ENCODE measurements at places on chromosomes 7 and 10.

- no peak for DNase-seq
These were observed 625 bp downstream of the GIMAP2 start for GRCh38 chr7:150686030-150686631.

GRCh38 chr10:74432841-74433594 is 282.0 kb downstream of the ADK start:
- no peak for DNase-seq

DNA sequence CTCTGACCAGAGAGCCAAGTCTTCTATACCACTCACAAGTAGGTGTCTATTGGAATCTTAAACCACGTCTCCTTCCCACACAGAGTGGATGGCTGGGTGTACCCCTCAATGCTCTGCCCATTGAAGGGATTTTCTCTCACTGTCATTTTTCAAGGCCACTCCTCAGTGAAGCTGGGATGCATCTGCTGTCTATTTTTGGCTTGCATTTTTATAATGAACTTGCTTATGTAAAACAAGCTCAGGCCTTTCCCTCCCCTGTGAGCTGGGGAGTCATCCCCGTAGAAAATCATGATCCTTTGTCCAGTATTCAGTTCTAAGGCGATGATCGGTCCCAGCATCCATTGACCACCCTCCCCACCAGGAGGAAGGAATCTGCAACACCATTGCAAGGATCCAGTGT is 9.8 kb upstream of the RBM17 start:
- DNase-seq: no peak

- no peak for DNase-seq
These were observed 86.4 kb upstream of the ELMO1 start for GRCh38 chr7:37534893-37535610.

- DNase-seq: no peak
These were observed 21.9 kb downstream of the CHRM2 start for GRCh38 chr7:136890399-136890798.

DNA sequence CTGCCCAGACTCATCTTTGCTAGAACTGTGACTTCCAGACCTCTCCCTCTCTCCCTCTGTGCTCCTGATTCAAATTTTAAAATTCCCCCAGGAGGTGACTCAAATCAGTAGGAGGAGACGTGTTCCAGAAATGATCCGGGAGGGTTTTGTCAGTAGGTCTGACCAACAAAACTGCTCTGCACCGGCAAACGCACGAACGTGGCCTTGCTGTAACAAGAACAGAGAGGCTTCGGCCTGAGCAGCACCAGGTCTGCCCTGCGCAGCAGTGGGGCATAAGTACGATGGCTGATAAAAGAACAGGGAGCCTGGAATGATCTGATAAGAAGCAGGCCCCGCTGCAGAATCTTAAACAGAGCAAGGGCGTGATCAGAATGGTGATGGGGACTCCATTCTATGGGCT is 152.7 kb upstream of the AUTS2 start:
- no peak for DNase-seq

DNA sequence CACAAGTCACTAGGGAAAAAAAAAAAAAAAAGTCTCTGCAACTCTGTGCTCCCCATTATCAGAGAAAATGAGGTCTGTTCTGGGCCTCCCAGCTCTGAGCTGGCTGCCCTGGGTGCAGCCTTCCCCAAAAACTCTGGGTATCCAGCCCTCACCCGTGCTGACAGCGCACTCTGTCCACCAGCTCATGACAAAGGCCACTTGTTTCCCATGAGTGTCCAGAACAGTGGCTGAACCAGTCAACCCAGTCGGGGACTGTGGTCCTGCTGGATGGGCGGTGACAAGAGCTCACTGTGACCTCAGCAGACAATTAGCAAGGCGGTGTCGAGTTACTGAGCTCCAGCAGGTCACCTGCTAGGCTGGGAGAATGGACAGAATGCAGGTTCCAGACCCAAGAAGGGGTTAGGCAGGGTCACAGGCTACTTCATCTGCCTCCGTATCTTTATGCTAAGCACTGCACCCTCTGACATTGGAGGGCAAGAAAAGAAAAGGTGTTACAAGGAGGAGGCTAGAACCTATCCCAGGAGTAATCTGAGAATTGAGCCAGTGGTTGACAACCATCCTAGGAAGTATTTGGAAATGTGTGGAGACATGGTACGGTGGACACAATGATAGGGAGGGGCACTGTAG is 37.2 kb downstream of the DLG5 start:
- no peak for DNase-seq

DNA sequence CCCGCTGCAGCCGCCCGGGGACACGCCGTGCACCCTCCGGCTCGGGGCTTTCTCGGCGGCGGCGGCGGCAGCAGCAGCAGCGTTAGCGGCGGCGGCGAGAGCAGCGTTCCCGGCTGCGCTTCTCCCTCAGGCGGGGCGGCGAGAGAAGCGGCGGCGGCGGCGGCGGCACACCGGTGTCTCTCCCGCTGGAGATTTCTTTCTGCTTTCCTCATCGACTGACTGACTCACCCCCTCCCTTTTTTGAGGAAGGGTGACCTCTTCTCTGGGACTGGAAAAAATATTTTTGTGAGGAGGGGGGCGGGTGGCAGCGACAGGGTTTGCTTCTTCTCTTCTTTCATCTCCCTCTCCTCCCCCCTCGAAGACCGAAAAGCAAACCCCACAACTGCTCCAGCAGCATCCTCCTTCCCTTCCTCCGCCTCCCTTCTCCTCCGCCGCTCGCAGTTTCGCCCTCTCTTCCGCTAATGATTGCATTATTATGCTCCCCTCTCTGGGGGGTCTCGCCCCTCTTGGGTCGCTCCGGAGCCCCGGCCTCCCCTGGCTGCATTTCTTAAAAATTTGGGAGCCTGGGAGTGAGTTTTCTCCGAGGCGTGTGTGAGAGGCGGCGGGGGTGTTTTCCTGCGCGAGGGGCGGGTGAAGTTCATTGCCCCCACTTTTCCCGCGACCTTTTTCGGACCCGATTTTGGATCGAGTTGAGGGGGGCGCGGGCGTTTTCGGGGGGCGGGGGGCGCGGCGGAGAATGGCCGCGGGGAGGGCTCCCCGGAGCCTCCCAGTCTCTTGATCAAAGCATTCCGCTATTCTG is 411 bp downstream of the AUTS2 start:
- DNase-seq: no peak

GRCh38 chr10:6025683-6026255 is 36.4 kb downstream of the IL2RA start:
- no peak for DNase-seq

- no peak for DNase-seq
These were observed 19.1 kb downstream of the DPYSL4 start for GRCh38 chr10:132205650-132206376.

- no peak for DNase-seq
These were observed 39.1 kb downstream of the MINDY3 start for GRCh38 chr10:15821046-15821683.

DNA sequence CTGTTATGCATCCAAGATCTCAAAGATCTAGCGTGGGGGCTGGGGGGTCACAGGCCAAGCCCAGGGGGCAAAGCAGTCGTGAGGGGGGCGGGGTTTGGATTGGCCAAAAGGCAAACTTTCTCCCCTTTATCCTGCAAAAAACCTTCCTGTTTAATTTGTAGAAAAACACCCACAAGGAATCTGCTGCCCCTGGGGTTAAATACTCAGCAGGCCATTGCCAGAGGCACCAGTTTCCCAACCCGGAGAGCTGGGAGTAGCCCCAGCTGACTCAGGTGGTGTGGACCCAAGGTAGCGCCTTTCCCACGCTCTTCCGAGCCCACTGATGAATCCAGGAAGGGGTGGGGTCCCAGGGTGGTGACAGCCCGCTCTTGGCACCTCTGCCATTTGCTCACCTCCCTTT is 21.4 kb downstream of the KCP start:
- DNase-seq: no peak

- no peak for DNase-seq
These were observed 211.1 kb upstream of the GALNT17 start for GRCh38 chr7:70920876-70921275.

DNA sequence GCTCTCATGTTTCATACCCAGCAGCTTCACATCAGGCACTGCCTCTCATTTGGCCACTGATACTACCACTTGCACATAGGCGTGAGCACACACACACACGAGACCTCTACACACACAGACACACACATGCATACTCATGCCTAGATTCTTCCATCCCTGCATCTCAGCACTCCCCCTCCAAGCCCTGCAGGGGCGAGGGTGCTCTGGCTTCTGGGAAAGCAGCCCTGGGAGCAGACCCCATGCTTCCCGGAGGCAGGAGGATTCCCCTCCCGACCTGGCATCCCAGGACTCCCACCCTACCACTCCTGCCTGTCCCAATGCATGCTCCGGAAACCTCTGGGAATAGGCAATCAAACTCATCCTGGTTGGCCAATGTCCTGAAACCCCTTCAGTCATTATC is 89.1 kb upstream of the SMNDC1 start:
- DNase-seq: no peak
